ENCODE measurements at places on chromosomes 12 and 14. TPM values are rescaled to one million over a fixed set of nuclear protein-coding genes. Genes with fewer than 3 reads are reported as not detected.
A peak's percentile ranks its signal among the peaks of the same experiment; 100 is the strongest.

DNA sequence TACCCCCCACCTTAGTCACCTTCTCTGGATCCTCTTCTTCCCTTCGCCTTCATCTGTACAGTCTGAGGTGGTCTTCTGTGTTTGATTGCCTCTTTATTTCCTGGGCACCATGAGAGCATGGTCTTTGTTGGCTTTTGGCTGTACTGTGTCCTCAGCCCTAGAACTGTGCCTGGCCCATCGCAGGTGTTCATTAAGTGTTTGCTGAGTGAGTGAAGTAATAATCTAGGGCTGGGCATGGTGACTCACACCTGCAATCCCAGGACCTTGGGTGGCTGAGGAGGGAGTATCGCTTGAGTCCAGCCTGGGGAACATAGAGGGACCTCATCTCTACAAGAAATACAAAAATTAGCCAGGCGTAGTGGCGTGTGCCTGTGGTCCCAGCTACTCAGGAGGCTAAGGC, 13.9 kb downstream of the ALDH2 start:
- DNase-seq: no peak

DNA sequence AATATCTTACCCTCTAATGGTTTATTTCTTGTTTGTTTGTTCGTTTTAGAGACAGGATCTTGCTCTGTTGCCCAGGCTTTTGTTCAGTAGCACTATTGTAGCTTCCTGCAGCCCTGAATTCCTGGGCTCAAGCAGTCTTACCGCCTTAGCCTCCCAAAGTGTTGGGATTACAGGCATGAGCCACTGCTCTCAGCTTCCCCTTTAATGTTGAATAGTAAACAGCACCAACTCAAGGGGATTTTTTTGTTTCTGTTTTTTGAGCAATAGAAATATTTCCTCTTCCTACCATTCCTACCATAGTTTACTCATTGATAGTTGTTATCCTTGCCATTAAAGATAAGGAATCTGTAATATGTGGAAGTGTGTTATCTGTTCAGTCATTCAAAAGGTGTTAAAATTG, 10.7 kb downstream of the ARID4A start:
- no peak for DNase-seq

DNA sequence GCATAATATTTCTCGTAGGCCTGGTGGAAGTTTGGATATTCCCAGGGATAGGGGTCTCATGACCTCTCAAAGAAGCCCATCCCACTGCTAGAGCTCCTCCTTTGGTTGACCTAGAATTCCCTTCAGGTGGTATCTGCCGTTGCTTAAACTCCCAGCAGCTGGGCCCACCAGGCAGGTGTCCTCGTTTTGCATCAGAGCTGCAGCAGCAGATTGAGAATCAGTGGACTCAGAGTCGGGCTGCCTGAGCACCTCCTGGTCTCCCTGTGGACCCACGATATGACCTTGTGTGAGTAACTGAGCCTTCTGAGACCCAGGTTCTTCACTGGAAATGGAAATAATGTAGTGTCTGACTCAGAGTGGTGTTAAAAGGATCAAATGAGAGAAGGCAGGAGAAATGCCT, 132.7 kb downstream of the PAPOLA start:
- no peak for DNase-seq

DNA sequence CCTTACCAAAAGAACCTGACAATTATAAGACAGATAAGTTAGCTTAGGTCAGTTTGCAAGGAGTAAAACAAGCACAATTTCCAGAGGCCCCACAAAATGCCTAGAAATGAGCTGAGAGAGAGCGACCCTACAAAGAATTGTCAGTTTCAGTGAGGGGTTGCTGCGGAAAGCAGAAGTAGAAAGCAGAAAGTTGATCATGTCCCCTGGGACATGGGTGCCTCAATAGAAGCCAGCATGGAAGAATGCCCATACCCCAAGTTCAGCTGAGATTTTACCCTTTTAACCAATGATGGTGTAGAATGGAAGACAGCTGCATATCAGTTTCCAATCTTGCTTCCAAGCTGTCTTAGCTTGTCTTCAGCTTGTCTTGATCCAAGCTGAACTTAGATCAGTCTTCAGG, 21.8 kb upstream of the CRY1 start:
- no peak for DNase-seq

CYP46A1 gene
- 5.5 TPM for total RNA-seq

DNA sequence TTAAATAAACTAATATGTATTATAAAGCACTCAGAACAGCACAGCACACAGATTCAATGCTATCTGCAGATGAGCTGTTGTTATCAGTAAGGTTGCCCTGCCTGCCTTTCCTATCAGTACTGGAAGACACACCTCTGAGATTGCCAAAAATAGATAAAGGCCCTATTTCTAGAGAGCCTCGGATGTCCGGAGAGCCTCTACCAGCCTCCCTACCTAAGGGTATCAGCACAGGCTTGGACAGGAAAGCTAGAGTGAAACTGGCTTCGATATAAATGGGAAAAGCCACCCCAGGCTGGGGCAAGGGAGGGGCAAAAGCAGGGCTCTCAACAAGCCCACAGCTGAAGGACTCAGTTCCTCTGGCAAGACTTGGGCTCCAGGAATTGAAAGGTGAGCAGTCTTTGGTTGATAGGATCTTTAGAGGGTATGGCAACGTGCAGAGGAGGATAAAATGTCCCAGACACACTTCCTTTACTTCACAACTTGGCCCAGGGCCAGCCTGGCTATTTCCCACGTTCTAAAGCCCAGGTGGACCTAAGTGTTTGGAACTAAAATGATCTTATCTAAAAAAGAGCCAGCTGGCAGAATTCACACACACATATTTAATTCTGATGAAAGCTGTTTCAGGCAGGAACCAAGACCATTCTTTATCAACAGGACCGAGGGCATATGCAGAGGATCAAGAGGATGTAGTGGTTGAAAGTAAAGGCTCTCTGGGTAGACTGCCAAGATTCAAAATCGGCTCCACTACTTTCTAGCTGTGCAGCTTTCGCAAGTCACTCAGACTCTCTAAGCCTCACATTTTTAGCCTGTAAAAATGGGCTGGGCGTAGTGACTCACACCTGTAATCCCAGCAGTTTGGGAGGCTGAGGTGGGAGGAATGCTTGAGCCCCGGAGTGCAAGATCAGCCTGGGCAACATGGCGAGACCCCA, 37.8 kb upstream of the ITPR2 start:
- DNase-seq: no peak

FKBP11 gene
- 5.5 TPM for total RNA-seq

- no peak for DNase-seq
These were observed 127.0 kb downstream of the SCAF11 start for GRCh38 chr12:45863332-45863731.

DNA sequence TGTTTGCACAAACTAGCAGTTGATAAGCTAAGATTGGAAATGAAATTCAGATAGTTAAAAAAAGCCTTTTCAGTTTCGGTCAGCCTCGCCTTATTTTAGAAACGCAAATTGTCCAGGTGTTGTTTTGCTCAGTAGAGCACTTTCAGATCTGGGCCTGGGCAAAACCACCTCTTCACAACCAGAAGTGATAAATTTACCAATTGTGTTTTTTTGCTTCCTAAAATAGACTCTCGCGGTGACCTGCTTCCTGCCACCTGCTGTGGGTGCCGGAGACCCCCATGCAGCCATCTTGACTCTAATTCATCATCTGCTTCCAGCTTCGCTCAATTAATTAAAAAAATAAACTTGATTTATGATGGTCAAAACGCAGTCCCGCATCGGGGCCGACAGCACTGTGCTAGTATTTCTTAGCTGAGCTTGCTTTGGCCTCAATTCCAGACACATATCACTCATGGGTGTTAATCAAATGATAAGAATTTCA, 335.6 kb downstream of the TMEM121 start:
- peak; percentile 41 for DNase-seq

PTGER2 gene
- 0.75 TPM for total RNA-seq

PLEKHD1 gene
- total RNA-seq: 0.13 TPM

GRCh38 chr12:27772328-27773049, 7.5 kb upstream of the KLHL42 start:
- DNase-seq: no peak

Measured in cardiac septum (tissue), 1 donor.